ENCODE measurements at places on chromosomes 1 and 21.
A peak's percentile ranks its signal among the peaks of the same experiment; 100 is the strongest.

DNA sequence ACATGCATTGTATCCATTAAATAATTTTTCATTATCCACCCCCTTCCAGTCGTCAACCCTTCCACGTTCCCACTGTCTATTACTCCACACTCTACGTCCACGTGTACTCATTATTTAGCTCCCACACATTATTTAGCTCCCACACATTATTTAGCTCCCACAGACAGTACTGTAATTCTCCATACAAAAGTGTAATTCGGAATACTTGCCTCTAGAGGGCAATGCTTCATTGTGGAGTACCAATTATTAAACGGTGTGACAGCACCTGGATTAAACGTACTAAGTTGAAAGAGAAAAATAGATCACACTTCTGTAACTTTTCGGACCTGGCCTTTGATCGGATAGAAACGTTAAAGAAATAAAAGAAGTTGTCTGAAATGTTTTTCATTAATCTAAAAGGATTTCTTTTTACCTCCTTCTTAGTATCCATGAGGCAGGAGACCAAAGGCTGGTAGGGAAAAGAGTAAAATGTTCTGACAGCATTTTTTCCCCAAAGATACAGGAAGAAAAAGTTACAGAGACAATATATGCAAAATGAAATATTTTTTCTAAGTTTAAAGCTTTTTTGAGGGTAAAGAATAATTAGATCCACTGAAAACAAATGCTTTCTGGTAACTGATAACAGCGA lies 99.2 kb downstream of the LHX8 start:
- ATAC-seq: no peak

DNA sequence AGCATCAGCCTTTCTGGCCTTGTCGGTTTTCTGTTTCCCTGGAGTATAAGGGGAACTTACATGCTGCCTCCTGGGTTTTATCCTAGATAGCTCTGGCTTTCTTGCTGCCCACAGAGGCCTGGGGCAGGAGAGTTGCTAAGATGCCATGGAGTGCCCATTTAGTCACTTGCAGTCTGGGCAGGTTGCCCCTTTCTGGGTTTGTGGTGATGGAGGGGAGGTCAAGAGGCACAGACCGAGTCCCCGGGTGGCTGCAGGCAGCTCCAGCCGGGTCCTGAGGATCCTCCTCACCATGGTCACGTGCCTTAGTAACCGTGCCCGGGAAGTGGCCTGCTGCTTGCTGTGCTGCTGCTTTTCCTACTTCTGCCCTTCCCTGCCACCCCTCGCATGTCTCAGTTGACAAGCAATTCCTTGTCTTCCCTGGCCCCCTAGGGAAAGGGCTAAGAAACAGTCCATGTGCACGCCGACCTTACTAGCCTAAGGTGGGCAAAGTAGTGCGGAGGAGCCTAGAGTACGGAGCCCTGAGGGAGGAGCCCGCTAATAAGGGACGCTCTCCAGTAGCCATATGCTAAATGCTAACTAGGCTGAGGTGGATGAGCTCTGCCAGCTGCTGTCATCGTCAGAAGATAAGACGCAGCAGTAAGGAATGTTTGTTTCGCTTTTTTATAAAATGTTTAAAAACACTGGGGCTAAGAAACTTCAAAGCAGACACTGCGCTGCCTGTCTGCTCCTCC lies 34.8 kb downstream of the CLCA1 start:
- ATAC-seq: no peak

DNA sequence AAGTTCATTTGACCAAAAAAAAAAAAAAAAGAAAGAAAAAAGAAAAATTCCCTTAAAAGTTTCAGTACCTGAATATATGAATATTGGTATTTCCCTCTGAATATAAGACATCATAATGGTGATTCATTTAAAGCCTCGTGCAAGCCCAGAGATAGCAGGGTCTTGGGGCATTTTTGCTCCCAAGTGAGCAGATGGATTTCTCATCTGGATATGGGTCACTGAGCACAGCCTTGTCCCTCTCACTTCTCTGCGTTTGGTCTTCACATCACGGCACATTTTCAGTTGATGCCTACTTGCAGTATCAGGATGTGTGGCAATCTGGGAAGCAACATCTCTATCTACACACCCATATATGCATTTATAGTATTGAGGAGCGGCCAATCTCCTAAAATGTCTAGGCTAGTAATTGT lies 12.7 kb downstream of the CD58 start:
- ATAC-seq: no peak

GRCh38 chr1:32045772-32046171 lies 27.0 kb upstream of the TMEM39B start:
- no peak for ATAC-seq

DNA sequence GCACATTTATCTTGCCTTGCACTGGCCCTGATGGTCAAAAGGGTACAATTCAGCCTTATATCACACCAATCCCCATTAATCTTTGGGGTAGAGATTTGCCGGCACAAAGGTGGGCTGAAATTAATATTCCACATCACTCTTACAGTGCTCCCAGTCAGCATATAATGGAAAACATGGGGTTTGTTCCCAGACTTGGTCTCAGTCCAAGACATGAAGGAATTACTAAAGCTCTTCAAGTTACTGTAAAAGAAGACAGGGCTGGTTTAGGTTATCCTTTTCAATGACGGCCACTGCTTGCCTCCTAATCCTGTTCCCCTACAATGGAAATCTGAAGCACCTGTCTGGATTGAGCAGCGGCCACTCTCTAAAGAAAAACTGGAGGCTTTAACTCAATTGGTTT lies 160.7 kb downstream of the IER5 start:
- ATAC-seq: no peak

DNA sequence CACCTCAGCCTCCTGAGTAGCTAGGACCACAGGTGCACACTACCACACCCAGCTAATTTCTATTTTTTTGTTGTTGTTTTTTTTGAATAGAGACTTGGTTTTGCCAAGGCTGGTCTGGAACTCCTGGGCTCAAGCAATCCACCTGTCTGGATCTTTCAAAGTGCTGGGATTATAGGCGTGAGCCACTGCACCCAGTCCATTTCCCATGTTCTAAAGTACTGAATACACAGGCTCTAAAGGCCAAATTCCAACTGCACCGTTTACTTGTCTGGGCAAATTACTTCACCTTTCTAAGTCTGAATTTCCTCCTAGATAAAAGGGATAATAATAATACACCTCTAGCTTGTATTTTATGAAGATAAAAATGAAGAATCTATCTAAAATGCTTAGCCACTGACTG lies 39.6 kb downstream of the FRRS1 start:
- ATAC-seq: no peak

DNA sequence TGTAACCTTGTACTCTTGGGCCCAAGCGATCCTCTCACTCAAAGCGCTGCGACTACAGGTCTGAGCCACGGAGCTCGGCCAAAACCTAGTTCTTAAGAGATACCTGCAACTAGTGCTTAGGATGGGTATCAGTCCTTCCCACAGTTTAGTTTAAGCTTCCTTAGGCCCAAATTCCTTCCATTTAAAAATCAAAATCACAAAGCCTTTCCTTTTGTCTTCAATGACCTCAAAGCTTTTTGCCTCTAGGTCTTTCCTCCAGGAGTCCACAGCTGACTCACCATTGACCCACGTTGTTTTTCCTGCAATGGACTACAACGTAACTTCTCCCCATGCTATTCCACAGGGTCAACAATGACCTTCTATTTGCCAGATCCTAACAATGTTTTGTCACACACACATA lies 64.0 kb downstream of the APP start:
- ATAC-seq: no peak

GRCh38 chr1:8598783-8599182 lies 218.7 kb downstream of the RERE start:
- no peak for ATAC-seq

- no peak for ATAC-seq
These were observed 58.1 kb downstream of the CASZ1 start for GRCh38 chr1:10738061-10739058.

- ATAC-seq: no peak
These were observed 184.9 kb downstream of the SLC35F3 start for GRCh38 chr1:234089396-234089795.

- no peak for ATAC-seq
These were observed 29.0 kb downstream of the ETS2 start for GRCh38 chr21:38834725-38835124.

- no peak for ATAC-seq
These were observed 18.3 kb downstream of the PBX1 start for GRCh38 chr1:164577291-164577690.

DNA sequence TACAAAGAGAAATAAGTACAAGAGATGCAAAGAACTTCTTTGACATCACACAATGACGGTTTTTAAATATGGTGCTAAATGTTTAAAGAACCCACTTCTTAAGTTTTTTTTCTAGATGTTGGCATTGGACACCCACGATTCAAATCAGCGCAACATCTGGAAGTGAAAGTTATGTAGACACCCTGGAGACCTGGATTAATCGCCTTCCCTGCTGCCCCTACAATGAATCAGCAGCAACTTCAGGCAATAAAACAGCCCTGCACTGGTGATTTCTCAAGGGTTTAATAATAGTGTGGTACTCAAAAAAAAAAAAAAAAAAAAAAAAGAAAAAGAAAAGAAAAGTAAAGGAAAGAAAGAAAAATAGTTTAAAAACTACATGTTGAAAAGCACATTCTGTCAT lies 248.3 kb downstream of the NUF2 start:
- ATAC-seq: no peak

- no peak for ATAC-seq
These were observed 7.9 kb upstream of the SRP9 start for GRCh38 chr1:225769687-225770086.

DNA sequence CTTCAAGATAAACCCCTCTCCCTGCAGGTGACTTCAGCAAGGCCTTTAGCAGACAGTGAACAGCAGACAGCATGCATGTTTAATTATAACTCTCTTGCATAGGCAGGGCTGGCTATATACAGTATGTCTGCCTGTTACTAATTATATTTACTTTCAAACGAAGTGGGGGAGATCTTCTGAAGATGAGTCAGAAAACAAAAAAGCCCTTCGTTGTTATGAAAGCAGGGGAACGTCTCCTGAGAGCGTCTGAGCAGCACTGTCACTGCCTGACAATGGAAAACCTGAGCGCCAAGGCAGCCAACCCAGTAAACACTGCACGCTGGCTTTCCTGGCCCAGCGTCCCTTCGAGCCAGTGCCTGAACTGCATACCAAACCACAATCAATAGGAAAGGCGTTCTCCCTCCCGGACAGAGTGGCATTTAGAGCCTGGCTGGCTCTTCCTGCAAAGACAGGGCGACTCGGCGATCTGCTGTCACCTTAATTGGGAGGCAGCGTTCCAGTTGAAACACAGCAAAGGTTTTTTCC lies 54.1 kb downstream of the TOMM20 start:
- ATAC-seq: peak; percentile 14

GRCh38 chr1:21707086-21707840 lies 38.1 kb upstream of the RAP1GAP start:
- ATAC-seq: no peak

DNA sequence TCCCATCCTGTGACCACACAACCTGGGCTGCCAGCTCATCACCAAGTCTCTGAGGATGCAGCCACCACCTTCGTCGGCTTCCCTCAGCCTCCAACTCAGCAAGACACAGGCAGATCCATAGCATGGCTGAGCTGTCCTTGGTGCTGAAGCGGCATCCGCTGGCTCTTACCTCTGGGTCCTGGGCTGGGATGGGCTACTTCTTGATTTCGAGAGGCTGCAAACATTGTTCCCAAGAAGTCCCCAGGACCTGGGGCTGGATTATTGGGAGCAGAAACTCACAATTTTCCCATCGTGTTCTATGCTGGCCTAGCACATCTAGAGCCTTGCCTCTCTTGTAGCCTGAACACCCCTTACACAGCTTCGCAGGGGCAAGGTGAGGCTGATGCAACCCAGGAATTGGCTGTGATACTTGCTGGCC lies 24.9 kb upstream of the C1QA start:
- ATAC-seq: no peak

- ATAC-seq: no peak
These were observed 10.0 kb downstream of the GALNT2 start for GRCh38 chr1:230077011-230077410.

- ATAC-seq: no peak
These were observed 15.7 kb upstream of the WDTC1 start for GRCh38 chr1:27218736-27219135.

- no peak for ATAC-seq
These were observed 115.0 kb upstream of the GALNT2 start for GRCh38 chr1:229951856-229952534.
